HuH-7.5 (cell line): ENCODE measurements at places on chromosomes 11 and 22.

GRCh38 chr11:28393348-28393747, 285.2 kb downstream of the METTL15 start:
- DNase-seq = no peak

GRCh38 chr22:16961477-16962186, 46.4 kb downstream of the GAB4 start:
- no peak for DNase-seq

- DNase-seq = no peak
Measured at GRCh38 chr11:85672105-85672902, 7.4 kb upstream of the CREBZF start.

DNA sequence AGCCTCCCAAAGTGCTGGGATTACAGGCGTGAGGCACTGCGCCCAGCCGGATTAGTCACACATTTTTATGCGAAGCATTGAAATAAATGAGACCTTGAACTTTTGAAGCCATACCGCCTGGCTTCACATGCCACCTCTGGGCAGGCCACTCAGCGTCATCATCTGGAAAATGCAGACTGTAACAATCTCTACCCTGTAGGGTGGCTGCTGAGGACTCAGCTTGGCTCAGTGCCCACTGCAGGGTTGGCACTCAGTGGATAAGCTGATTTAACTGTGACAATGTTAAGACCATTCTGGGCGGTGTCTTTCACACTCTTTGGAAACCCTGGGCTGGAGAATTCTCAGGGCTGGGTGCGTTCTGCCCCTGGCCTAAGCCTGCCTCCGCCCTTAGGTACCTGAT, 8.5 kb downstream of the SH3BP1 start:
- DNase-seq = no peak

- no peak for DNase-seq
Measured at GRCh38 chr11:128208329-128209137, 378.8 kb downstream of the ETS1 start.

GRCh38 chr11:76978239-76978638, 56.0 kb upstream of the B3GNT6 start:
- DNase-seq = no peak

DNA sequence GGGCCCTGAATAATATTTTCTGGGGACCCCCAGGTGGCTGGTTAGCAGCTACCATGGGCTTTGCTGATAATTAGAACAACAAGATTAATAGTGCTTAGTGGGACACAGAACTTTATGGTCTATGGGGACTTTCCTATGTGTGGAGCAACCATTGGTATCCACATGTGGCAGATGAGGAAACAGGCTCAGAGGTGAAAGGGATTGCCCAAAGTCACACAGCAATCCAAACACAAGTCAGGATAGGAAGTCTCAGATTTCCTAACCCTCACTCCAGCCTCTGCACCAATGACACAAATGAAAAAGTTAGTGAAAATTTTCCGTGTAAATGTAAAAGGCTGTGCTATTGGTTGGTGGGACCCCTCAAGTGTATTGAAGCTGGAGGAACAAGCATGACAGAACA, 15.3 kb upstream of the SLCO2B1 start:
- no peak for DNase-seq

DNA sequence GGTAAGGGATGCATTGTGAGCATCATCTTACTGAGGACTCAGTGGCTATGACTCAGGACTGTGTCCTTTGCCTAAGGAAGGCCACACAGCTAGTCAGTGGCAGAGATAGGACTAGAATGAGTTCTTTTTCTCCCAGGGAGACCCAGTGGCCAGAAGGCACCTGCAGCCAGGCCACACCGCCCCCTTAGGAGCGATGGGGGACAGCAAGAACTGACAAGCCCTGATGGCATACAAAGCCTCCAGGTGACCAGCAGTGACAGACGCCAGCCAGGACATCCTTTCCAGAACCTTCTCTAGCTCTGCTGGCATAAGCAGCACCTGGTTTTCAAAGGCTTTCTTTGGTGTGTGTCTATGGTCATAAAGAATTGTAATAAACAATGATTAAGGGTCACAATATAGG, 240.1 kb downstream of the ST3GAL4 start:
- no peak for DNase-seq

DNA sequence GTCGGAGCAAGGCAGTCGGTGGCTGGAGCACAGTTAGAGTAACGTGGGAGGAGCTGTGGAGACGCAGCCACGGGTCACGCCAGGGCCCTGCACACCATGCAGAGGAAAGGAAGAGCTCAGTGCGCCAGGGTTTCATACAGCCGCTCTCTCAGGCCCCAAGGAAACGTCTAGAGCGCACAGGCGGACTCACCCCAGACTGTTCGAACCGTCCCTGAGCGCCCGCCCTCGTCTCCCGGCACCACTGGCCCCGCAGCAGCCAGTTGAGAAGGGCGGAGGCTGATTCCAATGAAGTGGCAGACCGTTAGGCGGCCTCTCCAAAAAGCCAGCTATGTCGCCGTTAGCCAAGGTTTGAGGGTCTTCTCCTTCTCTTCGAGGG, 483 bp upstream of the HYLS1 start:
- no peak for DNase-seq

- no peak for DNase-seq
Measured at GRCh38 chr22:47872761-47873535, 1110.5 kb downstream of the TBC1D22A start.

DNA sequence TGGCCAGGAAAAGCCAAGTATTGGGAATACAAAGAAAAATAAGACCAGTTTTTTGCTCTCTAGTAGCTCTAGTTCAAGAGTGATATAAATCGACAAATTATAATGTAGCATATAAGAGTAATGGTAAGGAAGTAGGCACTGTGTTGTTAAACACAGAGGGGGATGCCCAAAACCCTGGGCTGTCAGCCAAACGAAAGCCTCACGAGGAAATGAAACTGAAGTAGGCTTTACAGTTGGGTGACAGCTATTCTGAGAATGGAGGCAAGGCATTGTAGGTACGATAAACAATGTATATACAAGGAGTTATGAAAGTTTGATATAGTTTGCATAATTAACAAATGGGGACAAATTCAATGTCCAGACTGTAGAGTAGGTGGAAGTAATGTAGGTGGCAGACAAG, 176.4 kb downstream of the FAM181B start:
- DNase-seq = no peak

DNA sequence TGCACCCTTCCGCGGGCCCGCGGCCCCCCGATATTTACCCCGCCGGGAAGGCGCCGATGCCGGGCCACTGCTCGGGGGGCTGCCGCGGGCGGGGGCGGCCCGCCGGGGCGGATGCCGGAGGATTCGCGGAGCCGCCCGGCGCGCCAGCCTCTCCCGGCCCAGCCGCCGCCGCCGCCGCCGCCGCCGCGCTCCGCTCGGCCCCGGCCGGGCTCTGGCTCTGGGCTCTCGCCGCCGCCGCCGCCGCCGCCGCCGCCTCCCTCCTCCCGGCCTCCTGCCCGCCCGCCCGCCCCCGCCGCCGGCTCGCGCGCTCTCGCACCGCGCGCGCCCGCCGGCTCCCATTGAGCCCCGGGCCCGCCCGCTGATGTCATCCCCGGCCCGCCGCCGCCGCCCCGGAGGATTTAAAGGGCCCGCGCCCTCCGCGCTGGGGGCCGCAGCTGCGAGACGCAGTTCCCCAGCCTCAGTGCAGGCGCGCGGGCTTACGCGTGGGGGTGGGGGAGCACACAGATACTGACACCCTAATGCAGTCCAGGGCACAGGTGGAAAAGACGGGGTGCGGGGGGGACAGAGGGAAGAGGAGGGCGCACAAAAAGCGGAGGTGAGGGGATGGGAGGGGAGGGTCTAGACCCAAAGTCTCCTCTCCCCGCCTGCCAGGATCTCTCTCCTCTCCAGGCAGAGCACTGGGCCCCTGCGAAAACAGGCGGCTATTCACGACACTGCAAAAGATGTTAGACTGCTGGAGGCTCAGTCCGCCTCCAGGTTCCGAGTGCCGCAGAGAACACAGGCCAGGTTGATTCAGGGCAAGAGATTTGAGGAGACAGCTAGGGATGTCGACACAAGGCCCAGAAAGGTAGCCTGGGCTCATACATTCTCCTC, at the start of gene CSNK1E:
Gene CSNK1E, minus strand, starts transcription at position 312 of the 873 bp plus-strand sequence. CDS start 3,276 bp downstream, outside the sequence.
- DNase-seq = peak; percentile 86

DNA sequence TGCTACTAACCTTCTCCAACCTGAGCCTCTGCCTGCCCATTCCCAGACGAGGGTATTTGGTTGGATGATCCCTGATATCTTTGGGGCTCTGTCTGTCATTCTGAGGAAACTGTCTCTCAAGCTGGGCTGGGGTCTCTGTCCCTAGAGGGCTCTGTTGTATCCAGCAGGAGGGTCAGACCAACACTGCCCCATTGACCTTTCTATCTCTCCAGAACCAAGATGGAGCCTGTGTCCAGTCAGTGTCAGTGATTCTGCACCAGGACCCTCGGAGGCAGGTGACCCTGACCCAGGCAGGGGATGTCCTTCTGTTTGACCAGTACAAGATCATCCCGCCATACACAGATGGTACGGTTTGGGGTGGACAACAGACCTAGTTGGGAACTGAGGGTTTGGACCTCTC, 21.9 kb downstream of the OTOG start:
- no peak for DNase-seq

DNA sequence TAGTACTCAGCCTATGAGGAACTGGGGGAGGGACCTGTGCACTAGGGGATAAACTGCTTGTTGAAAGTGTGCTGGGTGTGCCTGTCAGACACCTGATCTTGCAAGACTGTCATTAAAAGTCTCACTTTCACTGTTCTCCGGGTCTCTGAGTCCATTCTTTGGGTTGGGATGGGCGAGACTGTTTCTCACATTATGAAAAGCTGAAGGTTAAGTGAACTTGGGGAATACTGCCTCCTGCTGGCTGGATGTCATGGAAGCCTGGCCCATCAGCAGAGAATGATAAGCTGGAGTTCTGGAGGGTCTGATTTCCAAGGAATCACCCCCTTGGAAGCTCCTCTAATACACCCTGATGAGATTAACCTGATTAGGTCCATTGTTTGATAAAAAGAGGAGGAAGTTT, 9.0 kb upstream of the VPREB1 start:
- no peak for DNase-seq

- DNase-seq = no peak
Measured at GRCh38 chr11:19598456-19598855, 114.2 kb upstream of the NAV2 start.

- no peak for DNase-seq
Measured at GRCh38 chr22:26642465-26643417, 14.6 kb upstream of the MIAT start.

- DNase-seq = no peak
Measured at GRCh38 chr11:119506436-119506835, 83.5 kb upstream of the THY1 start.

- DNase-seq = no peak
Measured at GRCh38 chr11:43866520-43866919, 14.1 kb upstream of the ALKBH3 start.

GRCh38 chr22:35361001-35361558, 19.8 kb upstream of the HMOX1 start:
- DNase-seq = no peak

GRCh38 chr11:125086633-125087296, 23.7 kb downstream of the SLC37A2 start:
- no peak for DNase-seq

DNA sequence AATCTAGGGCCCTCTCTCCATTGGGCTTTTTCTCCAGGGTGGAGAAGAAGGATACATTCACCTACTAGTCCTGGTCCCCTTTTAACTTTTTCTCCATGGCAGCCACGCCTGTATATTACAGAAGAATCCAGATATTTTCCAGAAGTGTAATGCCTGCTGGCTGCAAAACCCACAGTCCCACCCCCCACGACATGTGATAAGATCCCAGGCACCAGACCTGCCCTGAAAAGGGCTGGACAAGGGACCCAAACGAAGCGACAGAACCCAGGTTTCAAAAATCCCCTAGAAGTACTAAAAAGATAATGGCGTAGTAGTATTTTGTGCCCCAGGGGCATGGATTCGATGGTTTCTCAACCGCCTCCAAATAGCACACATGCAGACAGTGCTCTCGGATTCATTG, 2.8 kb downstream of the WT1 start:
- no peak for DNase-seq

- no peak for DNase-seq
Measured at GRCh38 chr11:119687373-119688046, 41.5 kb downstream of the NECTIN1 start.

GRCh38 chr22:35379146-35379993, 1.5 kb upstream of the HMOX1 start:
- no peak for DNase-seq

GRCh38 chr22:17569971-17570511, 6.7 kb downstream of the SLC25A18 start:
- no peak for DNase-seq

- no peak for DNase-seq
Measured at GRCh38 chr22:46063846-46064227, 86.5 kb upstream of the PPARA start.

- DNase-seq = no peak
Measured at GRCh38 chr11:86938900-86939880, 16.0 kb downstream of the FZD4 start.

- DNase-seq = no peak
Measured at GRCh38 chr11:131817687-131818188, 447.3 kb downstream of the NTM start.

DNA sequence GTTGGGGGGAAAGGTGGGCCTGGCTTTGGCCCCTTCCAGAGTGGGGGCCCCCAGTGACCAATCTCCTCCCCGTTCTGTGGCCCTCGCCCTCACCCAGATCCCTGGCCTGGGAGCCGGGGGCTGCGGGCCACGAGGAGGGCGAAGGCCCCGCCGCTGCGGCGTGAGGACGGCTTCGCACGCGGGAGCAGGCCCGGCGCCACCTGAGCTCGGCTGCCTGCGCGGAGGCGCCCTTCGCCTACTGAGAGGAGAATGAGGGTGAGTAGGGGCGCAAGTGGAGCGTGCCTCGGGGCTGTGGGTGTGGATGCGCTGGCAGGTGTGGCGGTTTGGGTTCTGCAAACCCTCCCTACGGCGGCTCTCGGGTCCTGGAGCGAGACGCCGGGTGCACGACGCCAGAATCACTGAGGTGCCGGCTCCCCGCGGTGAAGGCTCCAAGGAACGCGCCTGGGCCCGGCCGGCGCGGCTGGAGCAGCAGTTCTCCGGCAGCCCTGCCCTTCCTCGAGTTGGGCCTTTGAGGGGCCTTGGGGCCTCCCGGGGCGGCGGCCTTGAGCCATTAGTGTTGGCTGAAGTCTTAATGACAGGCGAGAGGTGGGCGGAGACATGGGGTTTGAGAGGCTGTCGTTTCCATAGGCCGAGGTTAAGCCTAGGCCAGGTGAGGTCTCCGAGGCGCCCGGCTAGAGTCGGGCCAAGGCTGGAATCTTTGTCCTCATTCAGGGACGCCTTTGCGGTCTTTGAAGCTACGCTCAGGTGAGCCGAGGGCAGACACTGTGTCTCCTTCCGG, 65.3 kb downstream of the CTTN start:
- no peak for DNase-seq

DNA sequence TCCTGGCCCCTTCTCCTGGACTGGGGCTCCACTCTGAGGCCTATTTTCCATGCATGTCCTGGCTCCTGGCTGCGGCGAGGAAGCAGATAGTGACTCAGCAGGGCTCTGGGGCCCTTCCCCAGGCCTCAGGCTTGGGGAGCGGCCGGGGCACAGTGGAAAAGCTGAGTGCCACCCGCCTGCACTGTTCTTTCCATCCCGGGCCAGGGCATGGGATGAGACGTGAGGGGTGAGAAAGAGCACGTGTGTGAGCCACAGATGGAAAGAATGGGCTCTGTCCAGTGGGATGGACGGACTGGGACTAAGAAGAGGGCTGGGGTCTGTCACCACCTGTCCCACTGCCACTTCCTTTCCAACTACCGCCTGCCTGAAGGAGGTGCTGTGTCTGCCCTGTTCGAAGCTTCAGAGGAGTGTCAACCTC, 12.8 kb downstream of the SLC37A2 start:
- DNase-seq = no peak

GRCh38 chr11:57476757-57477506, 16.6 kb downstream of the RTN4RL2 start:
- DNase-seq = peak; percentile 100
